ENCODE measurements at places on chromosomes 5 and 9.

DNA sequence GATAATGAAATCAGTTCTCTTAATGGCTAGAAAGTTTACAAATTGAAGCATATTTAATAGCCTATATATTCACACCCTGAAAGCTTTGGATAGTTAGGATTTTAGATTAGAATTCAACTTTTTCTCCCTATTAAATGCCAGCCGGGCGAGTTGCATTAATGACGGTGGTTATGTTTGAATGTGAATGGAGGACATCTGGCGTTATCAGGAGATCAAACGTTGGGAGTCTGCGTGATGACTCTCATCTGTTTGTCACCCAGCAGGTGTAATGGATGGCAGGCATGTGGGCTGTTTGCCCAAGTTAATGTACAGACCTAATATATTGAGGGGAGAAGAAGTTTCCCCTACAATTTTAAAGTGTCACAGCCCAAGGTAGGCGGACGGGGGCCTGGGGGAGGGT is 1227.7 kb upstream of the WWC1 start:
- DNase-seq = no peak

DNA sequence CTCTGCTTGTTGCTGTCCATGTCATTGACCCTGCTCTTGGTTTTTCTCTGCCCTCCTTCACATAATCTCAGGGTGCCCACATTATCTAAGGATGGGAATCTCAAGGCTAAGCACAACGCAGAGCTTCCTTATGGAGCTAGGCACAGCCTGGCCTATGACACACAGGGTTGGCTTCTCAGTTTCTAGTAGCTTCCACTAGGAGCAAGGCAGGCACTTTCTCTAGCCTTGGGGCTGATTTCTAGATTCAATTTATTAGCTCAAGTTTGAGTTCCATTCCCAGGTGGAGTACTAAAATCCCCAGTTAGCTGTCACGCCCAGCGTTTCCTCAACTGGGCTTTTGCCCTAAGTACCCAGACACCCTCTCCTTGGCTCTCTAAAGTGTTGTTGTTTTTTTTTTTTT is 12.4 kb downstream of the IL4 start:
- DNase-seq = no peak

DNA sequence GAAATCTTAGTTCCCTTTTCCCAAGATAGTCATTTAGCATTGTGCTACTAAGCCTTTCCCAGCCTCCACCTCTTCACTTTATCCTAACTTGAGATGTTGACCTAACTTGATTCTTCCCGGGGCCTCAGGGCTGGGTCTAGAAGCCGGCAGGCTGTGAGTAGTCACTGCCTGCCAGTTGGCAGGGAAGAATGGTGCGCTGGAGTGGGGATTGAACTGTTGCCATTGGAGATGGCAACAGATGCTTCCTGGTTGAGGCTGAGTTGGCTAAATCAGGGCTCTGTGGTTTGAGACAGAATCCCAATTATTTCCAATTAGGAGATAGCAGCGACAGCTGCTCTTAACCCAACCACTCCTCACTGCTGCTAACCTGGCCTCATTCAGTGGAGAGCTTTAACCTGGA is 343.1 kb downstream of the BRINP1 start:
- DNase-seq = no peak

GRCh38 chr5:76689321-76690036 is 26.4 kb upstream of the F2R start:
- no peak for DNase-seq

GRCh38 chr5:77987331-77987730 is 211.2 kb upstream of the TBCA start:
- no peak for DNase-seq

- no peak for DNase-seq
Observed at GRCh38 chr5:91074615-91075014, 308.5 kb downstream of the ARRDC3 start.

DNA sequence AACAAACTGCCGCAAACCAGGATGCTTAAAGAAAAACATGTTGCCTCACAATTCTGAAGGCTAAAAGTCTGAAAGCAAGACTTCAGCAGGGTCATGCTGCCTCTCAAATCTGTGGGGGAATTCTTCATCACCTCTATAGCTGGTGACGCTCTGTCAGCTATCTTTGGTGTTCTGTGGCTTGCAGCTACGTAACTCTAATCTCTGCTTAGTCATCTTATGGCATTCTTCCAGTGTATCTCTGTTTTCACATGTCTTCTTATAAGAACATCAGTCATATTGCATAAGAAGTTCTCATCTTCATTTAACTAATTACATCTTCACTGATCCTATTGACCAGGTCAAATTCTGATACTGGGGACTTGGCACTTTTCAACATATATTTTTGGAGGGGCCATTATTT is 243.0 kb downstream of the CDH10 start:
- no peak for DNase-seq

GRCh38 chr9:121048618-121049017 is 1.5 kb downstream of the C5 start:
- DNase-seq = no peak

GRCh38 chr5:142281008-142281367 is 43.8 kb downstream of the SPRY4 start:
- DNase-seq = no peak

DNA sequence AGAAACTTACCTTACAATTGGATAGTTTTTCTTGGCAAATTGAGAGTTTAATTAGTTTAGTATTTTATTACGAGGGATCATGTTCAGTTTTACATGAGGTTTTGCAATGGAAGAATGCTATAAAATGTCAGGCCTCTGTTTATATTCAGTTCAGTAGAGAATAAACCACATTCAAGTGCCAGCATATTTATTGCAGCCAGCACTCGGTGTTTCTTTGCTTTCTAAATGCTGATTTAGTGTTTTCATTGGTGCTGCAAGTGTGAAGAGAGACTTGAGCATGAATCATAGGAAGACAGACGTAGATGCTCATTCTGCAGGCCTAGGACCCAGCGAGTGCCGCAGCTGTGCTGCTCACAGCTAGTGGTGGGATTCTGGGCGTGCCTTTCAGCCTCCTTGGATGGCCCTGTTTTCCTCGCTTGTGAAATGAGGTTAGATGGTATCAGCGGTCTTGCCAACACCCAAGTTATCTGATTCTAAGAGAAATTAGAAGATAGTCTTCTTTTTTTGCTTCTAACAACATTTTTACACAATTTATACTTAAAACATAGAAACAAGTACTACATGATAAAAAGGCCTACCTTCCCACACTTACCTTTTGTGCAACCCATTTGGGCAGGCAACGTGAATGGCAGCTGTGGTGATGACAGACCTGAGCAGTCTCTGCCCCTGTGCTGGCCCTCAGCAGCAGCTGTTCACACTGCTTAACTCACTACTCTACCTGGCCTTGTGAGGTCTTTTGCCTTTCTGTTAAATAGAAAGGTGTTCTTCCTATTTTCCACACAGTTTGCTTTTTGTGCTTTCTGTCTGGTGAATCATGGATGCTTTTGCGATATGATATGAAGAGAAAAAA is 26.8 kb upstream of the TNFAIP8 start:
- DNase-seq = peak; percentile 62

DNA sequence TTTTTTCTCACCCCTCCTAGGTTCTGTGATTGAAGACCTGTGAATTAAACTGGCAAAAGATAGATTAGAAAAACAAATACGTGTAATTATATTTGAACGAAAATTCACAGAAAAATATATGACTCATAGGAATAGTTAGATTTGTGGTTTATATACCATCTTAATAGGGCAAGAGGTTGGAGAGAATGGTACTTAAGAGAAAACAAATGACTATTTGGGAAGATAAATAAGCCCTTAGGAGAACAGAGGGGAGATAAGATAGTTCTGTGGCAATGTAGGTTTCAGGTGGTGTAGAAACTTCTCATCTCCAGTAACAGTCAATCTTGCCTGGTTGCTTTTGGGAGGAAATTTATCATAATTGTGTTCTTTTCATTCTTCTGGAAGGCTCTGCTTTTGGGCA is 122.0 kb downstream of the PRDM9 start:
- no peak for DNase-seq

- no peak for DNase-seq
Observed at GRCh38 chr5:158380661-158381060, 521.7 kb upstream of the CLINT1 start.

DNA sequence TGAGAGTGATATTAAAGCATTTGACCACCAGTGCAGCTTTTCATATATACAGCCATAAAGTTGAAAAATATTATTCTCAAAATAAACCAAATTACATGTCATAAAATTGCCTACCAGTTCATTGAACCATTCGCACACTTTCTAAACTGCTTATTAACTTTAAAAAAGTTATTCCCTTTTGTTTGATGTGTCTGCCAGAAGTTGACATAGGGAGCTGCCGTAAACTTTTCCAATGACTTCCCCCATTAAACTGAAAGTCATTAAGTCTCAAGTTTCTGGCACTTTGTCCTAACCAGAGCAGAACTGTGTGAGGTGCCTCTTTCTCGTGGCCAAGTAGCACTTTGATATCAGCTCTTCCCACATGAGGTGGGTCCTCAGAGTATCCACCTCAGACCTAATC is 582.0 kb upstream of the DMAC1 start:
- no peak for DNase-seq

- no peak for DNase-seq
Observed at GRCh38 chr5:31811210-31811609, 172.3 kb downstream of the PDZD2 start.

- DNase-seq = no peak
Observed at GRCh38 chr5:77893225-77893860, 117.2 kb upstream of the TBCA start.

DNA sequence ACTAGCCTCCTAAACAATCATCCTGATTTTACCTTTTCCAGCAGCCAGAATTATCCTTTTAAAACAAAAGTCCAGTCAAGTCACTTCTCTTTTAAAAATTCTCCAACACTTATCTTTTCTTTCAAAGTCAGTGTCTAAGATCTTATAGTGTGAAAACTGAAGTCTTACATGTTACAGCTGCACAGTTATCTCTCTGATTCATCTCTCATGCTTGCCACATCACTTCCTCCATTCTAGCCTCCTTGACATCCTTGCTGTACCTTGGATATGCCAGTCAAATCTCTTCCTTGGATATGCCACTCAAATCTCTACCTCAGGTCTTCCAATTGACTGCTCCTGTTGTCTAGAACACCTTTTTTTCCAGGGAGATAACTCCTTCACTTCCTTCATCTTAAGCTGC is 361.7 kb upstream of the FTMT start:
- DNase-seq = no peak

- DNase-seq = no peak
Observed at GRCh38 chr9:128394379-128395168, 23.4 kb downstream of the URM1 start.

DNA sequence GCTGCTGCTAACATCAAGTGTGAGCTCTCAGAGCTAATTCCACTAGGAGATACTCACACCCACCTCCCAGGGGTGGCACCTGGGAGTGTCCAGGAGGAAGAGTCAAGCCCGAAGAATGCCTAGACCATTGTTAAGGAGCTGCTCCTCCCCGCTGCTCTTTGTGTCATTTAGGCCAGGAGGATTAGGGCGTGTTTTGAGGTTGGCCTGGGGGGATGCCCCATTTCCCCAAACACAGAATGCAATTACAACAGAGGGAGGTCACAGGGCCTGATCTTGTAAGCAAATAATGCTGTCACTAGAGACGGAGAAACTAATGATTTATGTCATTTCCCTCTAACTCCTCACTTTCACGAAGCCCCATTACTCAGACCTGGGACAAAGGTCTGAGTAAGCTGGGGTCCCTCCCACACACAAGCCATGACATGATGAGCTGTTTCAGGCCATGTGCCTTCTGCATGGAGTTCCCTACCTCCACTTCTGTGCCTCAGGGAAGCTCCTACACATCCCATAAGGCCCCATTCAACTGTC is 312.5 kb downstream of the ACTL7B start:
- no peak for DNase-seq

- DNase-seq = no peak
Observed at GRCh38 chr5:32044939-32045338, 129.2 kb downstream of the GOLPH3 start.

DNA sequence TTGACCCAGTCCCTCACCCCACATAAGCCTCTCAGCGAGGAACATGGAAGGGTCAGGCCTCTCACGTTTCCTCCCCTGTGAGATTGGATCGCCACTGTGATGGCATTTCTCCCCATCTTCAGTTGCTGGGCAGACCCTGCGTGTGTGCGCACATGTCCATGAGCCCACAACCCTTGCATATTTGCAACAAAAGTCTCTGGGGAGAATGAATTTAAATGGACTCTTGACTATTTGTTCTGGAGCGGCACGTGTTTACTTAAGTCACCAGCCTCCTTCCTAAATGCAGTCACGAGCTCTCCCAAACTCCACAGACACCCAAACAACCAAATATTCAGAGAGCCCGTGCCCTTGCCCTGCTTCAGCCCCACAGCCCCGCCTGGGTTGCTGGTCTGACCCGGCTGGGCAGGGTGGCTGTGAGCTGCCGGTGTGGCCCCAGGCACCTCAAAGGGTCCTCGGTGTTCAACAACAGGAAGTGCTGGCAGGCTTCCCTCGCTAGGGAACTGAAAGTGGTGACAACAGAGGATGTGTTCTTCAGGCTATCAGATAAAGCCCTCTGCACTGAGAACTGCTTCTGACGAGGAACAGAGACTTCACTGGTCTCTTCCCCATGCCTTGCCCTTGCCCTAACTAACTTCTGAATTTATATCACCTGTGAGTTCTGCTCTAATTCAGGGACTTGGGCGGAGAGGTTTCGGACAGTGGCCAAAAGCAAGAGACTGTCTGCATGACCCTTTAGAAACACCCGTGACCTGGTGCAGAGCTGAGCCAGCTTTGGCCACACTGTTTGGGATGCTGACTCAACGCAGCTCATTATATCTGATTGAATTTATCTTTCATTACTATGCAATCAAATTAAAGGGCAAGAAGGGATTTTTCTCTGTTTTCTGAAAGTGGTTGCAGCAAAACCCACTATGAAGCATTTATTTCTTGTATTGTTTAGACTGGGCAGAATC is 19.2 kb upstream of the CD180 start:
- DNase-seq = peak; percentile 77

DNA sequence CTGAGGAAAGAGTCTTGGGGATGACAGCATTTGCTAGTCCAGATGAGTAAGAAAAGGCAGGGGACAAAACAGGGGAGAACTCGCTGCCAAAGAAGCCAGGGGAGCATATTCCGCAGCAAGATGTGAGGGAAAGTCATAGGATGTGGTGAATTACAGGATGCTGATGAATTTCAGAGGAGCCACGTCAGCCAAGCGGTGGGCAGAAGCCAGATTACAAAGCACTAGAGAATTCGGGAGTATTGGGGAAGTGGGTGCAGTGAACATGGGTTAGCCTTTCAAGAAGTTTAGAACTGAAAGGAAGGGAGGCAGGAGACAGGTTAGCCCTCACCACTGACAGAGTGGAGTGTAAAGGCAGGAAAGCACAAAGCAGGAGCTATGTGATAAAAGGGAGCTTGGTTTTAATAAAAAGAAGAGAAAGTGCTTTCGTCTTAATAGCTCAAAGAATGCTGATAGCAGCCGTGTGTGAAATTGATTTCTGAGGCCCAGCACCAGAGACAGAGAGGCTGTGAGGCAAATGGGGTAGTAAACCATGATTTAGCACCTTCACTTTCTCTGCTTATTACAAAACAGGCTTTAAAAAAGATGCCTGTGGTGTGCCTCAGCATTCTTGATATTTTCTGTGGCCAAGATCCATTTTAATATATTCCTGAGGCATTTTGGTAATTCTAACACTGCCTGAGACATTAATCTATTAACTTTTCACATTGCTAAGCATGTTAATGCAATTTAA is 16.9 kb downstream of the ADAMTSL1 start:
- no peak for DNase-seq

- DNase-seq = no peak
Observed at GRCh38 chr9:117744856-117745389, 40.7 kb downstream of the TLR4 start.
